ENCODE measurements at places on chromosomes 5 and 9. TPM values are rescaled to one million over a fixed set of nuclear protein-coding genes. Genes with fewer than 3 reads are reported as not detected.

UBAC1 gene
- total RNA-seq = 113 TPM

MSX2 gene
- total RNA-seq = 0.36 TPM

DBH gene
- 0.02 TPM for total RNA-seq

PCDHB10 gene
- total RNA-seq = 3.9 TPM

NOXA1 gene
- total RNA-seq = 1.7 TPM

HSPB3 gene
- 2.4 TPM for total RNA-seq

SHOC1 gene
- total RNA-seq = not detected

SPATA31D1 gene
- total RNA-seq = not detected

GFM2 gene
- 103 TPM for total RNA-seq

Measured in A172 (cell line).